Naive thymus-derived CD8-positive, alpha-beta T cell (primary cell): ENCODE measurements at places on chromosomes 7 and 10.

DNA sequence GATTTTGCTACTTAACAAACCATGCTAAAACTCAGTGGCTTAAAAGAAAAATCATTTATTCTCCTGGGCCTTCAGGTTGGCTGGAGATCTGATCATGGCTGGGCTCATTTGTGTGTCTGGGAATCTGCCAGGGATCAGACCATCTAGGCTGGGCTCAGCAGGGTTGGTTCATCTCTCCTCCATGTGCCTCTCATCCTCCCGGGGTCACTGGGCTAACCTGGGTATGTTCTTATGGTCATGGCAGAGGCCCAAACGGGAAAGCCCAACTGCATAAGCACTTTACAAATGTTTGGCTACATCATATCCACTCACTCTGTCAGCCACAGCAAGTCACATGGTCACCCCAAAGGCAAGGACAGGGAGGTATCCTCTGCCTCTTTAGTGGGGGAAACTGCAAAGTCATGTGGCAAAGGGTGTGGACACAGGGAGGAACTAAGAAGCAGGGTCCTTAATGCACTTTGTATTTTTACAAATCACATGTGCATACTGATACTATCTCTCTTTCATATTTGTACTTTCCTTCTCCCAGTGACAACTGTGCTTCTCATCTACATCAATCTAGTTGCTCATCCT, 231.4 kb downstream of the BUB3 start:
- DNase-seq, result no peak

- DNase-seq, result no peak
Observed at GRCh38 chr10:93440591-93441091, 41.5 kb downstream of the MYOF start.

GRCh38 chr7:123783820-123784219, 35.0 kb upstream of the WASL start:
- DNase-seq, result no peak

- DNase-seq, result no peak
Observed at GRCh38 chr7:37719077-37719476, 35.5 kb downstream of the GPR141 start.

DNA sequence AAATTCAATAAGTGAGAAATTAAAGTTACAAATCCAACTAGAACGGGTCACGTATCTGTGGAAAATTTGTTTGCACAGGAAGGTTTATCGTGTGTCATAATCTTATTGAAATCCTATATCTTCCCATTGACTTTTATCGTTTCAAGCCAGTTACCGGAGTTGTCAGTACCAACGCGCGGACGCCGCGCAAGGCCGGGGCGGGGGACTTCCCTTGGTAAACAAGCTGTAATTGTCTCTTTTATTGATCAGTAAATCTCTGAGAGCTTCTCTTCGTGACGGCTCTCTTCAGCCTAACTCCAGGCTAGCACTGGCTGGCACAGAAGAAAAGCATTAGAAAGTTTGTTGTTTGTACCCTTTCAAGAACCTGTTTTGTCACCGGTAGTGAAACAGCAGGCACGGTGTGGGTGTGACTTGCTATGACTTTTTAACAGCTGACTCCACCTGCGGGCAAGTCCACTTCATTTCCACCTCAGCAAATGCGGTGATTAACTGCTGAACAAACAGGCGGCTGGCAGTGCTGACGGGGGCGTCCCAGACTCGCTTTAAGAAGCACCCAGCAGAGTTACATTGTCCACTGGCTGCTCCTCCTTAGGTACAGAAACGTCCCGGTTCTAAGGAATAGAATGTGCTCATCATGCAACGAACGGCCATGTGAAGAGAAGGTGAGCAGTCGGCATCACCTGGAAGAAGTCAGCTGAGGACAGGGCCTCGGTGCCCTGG, 215.8 kb downstream of the MAD1L1 start:
- no peak for DNase-seq

GRCh38 chr7:127550247-127550646, 35.1 kb downstream of the GCC1 start:
- no peak for DNase-seq

DNA sequence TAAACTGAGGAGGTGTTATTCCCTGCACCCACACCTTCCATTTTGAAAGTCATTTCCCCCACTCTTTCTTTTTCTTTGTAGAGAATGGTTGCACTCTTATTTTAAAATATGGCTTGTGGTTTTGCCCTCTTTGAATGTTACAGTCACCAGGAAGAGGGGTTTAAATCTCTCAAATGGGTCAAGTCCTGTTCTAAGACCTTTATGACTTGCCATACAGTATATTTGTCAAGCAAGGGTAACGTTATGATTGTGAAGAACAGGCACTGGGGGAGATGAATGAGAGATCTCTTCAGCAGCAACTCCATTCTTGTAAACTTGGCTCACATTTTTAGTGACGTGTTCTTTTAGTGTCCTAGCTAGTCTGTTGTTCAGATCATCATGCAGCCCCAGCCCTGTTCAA, 634.7 kb downstream of the KCNMA1 start:
- no peak for DNase-seq

DNA sequence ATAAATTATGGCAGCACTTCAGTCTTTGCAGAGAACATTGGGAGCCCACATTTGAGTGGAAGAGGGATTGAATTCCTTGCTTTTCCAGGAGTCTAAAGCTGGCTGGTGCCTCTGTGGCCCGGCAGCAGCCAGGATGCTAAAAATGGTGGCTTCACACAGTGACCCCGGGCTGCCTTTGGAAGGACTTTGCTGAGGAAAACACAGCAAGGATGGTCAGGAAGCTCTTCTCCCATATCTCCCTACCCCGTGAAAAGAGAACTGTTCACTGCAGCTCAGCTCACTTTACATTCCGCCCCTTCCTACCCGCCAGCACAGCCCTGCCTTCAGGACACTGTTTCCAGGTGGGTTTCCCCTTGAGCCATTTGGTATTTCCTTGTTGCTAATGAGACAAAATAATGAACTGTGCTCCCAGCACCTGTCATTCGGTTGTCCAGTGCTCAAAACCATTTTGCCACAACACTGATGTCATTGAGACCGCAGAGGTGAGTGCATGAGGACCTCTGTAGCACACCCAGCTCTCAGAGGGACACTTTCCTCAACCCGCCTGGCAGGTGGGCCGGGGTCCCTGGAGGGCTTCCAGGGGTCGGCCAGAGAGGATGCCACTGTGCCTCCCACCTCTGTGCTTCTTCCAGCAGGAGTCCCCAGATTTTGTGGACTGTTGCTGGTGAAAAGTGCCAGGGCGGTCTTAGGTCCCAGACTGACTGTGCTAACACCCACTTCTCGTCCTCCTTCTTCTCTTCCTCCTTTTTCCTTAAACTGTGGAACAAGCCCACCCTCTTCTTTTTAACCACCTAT, 255.7 kb upstream of the PPP2R2D start:
- no peak for DNase-seq

DNA sequence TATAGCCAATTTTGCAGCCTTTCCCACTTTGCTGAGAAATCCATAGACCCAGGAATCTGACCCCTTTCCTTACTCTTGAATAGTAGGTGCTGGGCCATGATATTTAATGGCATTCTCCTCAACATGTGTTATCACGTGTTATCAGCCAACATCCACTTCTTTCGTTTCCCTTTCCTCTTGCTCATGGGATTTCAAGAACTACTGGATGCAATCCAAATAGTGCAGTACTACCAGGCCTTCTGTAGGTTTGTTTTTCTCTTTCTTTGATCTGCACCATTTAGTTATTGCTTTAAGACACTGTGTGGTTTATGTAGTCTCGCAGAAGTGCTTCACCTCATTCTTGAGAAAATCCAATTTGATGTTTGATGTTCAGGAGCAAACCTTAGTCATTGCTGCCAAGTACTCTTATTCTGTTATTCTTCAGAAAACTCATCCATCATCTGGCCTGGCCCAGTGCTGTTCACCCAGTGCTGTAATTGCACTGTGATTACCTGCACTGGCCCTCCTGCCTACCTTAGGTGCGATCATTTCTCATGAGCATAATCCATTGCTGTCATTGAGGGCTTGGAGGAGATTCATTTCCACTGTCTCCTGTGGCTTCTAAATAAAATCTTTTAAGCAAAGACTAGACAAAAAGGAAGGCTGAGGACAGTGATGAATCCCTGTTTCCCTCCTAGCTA, 315.3 kb downstream of the BMPER start:
- no peak for DNase-seq
